Placental pericyte (primary cell): ENCODE measurements at places on chromosomes 6 and 20. TPM values are rescaled to one million over a fixed set of nuclear protein-coding genes. Genes with fewer than 3 reads are reported as not detected.

Gene GATA5
- total RNA-seq: not detected in 2 replicates

Gene SALL4
- 0.29 and 0.88 TPM in 2 replicates for total RNA-seq

Gene C2
- total RNA-seq: 0.29 and 14.2 TPM in 2 replicates

Gene SEMG1
- total RNA-seq: not detected in 2 replicates

Gene CLPSL1
- total RNA-seq: not detected in 2 replicates

Gene KHDC1
- 3.3 and 4.4 TPM in 2 replicates for total RNA-seq

Gene PRR18
- not detected in 2 replicates for total RNA-seq

Gene PSORS1C2
- not detected in 2 replicates for total RNA-seq
